ENCODE measurements at places on chromosomes 4 and X.

GRCh38 chrX:1385253-1386223, 6.4 kb downstream of the SLC25A6 start:
- no peak for DNase-seq

GRCh38 chr4:62070291-62070852, 870.2 kb downstream of the ADGRL3 start:
- DNase-seq: no peak

DNA sequence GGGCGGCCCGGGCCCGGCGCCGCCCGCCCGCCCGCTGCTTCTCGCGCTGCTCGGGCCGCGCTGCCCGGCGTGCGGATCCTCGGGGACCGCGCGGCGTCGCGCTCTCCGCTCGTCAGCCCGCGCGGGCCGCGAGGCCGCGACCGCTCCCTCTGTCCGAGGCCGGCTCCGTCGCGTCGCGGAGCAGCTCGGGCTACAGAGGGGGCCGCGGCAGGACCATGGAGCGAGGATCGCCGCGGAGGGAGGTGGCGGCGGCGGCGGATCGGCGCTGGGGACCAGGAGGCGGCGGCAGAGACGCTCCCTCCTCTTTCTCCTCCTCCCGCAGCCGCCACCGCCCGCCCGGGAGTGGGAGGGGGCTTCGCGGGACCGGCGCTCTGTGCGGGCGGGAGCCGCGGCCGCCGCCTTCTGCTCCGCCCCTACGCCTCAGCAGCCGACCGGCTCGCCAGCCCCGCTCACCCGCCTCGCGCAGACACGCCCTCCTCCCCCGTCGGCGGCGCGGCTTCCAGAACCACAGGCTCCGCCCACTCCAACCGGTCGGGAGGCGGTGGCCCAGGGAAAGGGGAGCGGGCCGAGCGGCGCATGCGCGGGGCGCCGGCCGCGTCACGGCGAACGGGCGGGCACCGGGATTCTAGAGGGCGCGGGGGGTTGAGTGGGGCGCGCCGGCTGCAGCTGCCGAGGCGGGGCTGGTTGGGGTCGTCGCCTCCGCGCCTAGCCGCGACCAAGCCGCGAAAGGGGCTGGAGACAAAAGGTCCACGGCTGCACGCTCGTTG, at the start of gene CASK:
Gene CASK (minus strand): TSS at position 344 of the 767 bp plus-strand sequence. CDS start 566 bp downstream, outside the sequence.
- DNase-seq: peak; percentile 95

GRCh38 chr4:86917212-86918039, 17.4 kb upstream of the AFF1 start:
- no peak for DNase-seq

DNA sequence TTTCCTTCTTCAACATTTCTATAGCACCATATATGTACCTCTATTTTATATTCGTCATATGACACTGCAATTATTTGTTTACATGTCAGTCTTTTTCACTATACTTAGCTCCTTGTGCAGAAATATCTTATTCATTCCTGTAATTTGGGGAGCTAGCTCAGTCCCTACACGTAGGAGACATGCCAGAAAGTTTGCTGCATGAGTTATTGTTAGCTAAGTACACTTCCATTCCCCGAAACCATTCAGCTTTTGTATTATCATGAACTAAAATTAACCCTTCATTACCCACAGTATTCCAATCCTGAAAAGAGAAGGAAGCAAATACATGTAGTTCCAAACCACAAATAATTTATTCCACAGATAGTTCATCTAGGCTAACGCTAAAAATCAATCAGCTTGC, 10.2 kb downstream of the CBR4 start:
- no peak for DNase-seq

DNA sequence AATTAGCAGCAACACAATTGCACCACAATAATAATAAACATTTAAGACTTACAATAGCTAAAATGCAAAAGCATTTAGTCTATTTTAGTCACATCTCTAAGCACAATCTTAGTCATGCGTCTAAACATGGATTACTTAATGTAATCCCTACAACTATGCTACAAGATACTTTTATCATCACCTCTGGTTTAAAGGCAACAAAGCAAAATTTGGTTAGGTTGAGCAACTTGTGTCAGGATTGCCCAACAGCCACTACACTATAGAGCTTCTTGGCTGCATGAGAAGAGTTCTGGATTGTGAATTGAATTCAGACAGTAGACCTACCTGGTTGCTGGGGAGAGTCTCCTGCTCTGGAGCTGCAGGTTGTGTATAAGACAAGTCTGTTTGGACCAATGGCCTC, 146.5 kb upstream of the PUDP start:
- DNase-seq: no peak

GRCh38 chrX:69724307-69724706, 108.4 kb downstream of the EDA start:
- no peak for DNase-seq

GRCh38 chrX:71128915-71129765, 10.7 kb downstream of the MED12 start:
- DNase-seq: no peak

DNA sequence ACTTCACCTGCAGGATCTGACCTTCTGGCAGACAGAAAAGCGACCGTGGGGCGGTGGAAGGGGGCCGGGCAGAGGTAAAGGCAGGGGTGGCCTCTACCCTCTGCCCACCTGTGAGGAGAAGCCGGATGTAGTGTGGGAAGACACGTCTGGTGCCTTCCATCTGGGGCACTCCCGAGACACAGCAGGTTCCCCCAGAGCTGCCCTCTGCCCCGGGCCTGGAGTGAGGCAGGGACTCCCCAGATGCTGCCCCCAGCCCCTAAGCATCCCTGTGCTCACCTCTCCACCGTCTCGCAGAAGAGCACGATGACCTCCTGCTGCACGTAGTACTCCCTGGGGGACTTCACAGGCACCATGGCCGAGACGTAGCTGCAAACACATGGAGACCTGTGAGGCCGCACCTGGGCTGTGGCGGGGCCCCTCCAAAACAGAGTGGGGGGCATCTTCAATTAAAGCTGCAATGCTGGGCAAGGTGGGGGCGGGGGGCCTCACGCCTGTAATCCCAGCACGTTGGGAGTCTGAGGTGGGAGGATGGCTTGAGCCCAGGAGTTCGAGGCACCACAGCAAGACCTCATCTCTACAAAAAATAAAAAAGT, 75.3 kb upstream of the MXD4 start:
- no peak for DNase-seq

DNA sequence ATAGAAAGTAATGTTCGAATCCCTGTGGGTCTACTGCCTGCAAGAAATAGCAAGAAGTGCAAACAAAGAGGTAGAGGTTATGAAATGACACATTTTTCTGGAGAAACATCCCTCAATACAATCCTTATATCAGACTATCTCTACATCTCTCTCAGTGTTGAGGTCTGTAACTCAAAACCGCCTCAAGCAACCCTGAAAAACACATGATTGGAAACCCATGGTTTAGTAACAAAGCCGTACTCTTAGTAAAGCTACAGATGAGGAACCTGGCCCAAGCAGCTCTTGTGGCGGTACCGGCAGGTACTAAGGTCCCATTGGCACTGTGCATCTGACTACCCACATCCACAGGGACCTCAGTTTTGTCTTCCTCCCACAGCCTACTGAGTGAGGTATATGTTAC, 53.9 kb downstream of the IRF2 start:
- no peak for DNase-seq

DNA sequence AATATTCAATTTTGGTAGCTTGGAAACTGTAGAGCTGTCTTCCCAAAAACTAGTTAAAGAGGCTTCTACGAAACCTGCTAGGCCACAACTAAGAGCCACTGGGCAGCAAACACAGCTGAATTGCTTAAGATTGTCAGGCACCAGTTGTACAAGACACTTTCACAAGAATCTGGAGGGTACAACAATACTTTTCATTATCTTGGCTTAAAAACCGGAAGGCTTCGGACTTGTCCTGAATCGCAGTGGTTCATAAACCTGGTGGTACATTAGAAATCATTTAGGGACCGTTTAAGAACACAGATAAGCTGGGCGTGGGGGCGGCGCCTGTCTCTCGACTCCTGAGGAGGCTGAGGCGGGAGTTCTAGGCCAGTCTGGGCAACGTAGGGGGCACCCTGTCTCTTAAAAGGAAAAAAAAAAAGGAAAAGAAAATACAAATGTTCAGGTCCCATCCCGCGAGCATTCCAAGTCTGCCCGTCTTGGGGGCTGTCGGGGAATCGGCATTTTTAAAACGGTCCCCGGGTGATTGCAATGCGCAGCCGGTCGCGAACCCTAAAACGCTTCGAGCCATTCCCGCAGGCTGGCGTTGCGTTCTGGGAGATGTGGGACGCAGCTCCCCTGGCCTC, 763 bp downstream of the PYURF start:
- no peak for DNase-seq

GRCh38 chr4:7842384-7843279, 97.0 kb downstream of the AFAP1 start:
- peak; percentile 91 for DNase-seq

DNA sequence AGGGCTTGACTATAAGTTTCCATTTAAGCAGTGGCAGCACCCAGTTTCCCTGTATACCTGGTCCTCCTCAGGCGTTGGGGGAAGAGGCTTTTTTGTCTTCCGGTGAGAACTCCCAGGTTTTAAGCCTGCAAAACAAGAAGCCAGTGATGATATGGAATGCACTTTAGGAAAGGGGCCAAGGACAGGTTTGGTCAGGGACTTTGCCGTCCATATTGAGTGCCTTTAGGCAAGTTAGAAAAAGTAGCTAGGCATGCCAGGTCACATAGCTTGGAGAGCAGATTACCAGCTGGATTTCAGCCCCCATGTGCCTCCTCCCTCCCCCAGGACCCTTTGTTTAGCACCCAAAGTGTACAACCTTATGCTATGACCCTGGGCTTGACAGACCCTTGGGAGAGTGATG, 13.6 kb upstream of the TIMM8A start:
- DNase-seq: no peak

GRCh38 chrX:114717921-114718320, 134.0 kb downstream of the HTR2C start:
- no peak for DNase-seq

GRCh38 chrX:129823522-129823921, 20.2 kb downstream of the ZDHHC9 start:
- no peak for DNase-seq

GRCh38 chr4:12118651-12119213, 690.0 kb upstream of the HS3ST1 start:
- no peak for DNase-seq
